Transverse colon (tissue), 4 donors: ENCODE measurements at places on chromosomes 12 and 14. TPM values are rescaled to one million over a fixed set of nuclear protein-coding genes. Genes with fewer than 3 reads are reported as not detected.

ACVRL1 gene
- total RNA-seq = 115 TPM

PTCSC3 gene
- total RNA-seq = not detected

VRTN gene
- total RNA-seq = not detected

COL2A1 gene
- 3.0 TPM for total RNA-seq

RDH16 gene
- 0.55 TPM for total RNA-seq

LRRIQ1 gene
- total RNA-seq = not detected

NOC4L gene
- total RNA-seq = 12.6 TPM

SIX6 gene
- not detected for total RNA-seq

RECQL gene
- 12.2 TPM for total RNA-seq

KCNMB4 gene
- total RNA-seq = 1.6 TPM

TBX3 gene
- total RNA-seq = 11.9 TPM

GPR68 gene
- total RNA-seq = 0.48 TPM

YAF2 gene
- total RNA-seq = 22.7 TPM

ACSM4 gene
- total RNA-seq = not detected

TPPP2 gene
- not detected for total RNA-seq

MYF6 gene
- not detected for total RNA-seq

TAS2R9 gene
- total RNA-seq = not detected

OTOGL gene
- total RNA-seq = 0.60 TPM

TAPBPL gene
- 88.6 TPM for total RNA-seq

ANKRD33 gene
- not detected for total RNA-seq

TSHR gene
- 1.2 TPM for total RNA-seq

TSPAN8 gene
- total RNA-seq = 217 TPM

SLC25A47 gene
- not detected for total RNA-seq

LRP1-AS gene
- not detected for total RNA-seq

KRT2 gene
- total RNA-seq = not detected

RIMBP2 gene
- 17.3 TPM for total RNA-seq

TAS2R19 gene
- total RNA-seq = 3.0 TPM

RGS6 gene
- not detected for total RNA-seq
